ENCODE measurements at places on chromosomes 2 and 18.

DNA sequence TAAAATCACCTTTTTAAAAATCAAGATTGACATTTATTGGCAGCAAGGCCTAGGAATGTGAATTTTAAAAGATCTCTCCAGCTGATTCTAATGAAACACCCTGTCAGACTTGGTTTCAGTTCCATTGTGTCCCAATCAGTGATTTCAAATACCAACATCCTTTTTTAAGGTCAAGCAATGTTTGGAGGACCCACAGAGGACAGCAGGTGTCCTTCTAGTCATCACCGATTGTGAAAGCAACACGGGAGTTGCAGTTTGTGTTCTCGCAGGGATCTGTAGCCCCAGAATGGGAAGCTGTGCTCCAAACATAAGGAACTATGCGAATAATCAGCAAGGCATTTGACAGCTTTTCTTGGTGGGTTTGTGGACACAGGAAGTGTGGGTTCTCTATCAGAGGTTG, 4.5 kb upstream of the KIDINS220 start:
- DNase-seq: no peak

- DNase-seq: no peak
Measured at GRCh38 chr2:145119225-145119624, 599.3 kb upstream of the ZEB2 start.

GRCh38 chr2:170313347-170313991, 135.5 kb downstream of the MYO3B start:
- DNase-seq: no peak

GRCh38 chr2:57990118-57990725, 56.4 kb upstream of the VRK2 start:
- no peak for DNase-seq

DNA sequence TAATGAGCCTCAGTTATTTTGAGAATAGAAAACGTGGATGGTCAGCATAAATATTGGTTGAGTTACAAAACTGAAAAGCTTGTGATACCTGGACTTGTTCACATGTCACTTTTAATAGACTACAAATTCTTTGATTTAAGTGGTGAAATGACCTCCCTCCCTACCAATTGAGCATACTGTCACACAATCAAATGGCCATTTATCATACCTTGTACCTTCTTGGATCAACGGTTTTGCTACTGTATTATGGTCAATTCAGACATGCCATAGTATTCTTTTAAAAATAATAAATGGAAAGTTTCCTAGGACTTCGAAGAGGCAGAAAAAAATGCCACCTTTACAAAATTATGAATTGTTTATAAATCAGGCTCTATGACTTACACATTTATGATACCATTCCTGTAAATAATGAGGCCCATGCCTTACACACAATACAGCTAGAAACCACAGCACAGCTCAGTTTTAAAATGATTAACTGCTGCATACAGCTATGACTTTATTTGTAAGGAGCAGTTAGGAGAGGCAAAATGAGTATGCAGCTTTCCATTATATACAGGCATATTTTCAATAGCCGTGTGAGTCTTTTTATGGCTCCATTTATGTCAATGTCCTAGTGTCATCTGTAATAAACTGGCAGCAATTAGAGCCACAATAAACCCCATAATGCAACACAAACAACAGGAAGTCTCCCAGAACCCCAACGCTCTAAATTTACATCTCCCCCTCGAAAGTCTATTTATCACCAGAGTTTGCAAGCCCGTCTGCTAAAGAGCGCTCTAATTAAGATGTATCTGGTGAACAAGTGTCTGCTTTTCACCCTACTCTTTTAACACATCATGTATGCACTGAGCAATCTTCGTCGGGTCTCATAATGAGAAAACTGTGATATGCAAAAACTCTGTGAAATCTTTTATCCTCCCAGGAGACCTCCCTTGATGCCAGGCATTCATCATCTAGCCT, 176.1 kb downstream of the ZNF521 start:
- no peak for DNase-seq

Measured in stimulated activated CD8-positive, alpha-beta memory T cell treated with anti-CD3 and anti-CD28 coated beads, Interleukin-7, amount 100 ng/mL, for 1 hour (primary cell).